ENCODE measurements at places on chromosomes 1 and 21. TPM values are rescaled to one million over a fixed set of nuclear protein-coding genes. Genes with fewer than 3 reads are reported as not detected.

KNCN gene
- total RNA-seq: not detected

KCNH1 gene
- total RNA-seq: 0.54 TPM

TFB2M gene
- 13.3 TPM for total RNA-seq

RAB3B gene
- total RNA-seq: 91.9 TPM

CACHD1 gene
- total RNA-seq: 5.9 TPM

CD1B gene
- not detected for total RNA-seq

GRCh38 chr1:151868486-151868885, 15.0 kb upstream of the THEM5 start:
- H3K27me3 ChIP-seq: peaks cover 11% of the 10 kb centered on the region
- no peaks in the 10 kb centered on the region for H3K36me3 ChIP-seq
- no peak overlapping the region for H3K4me3 ChIP-seq
- peak; percentile 49 for DNase-seq
- no peak overlapping the region for H3K27ac ChIP-seq

GRCh38 chr1:214301526-214301925, 20.6 kb downstream of the SMYD2 start:
- H3K36me3 ChIP-seq: no peaks in the 10 kb centered on the region
- H3K4me1 ChIP-seq: peaks cover 8% of the 10 kb centered on the region
- no peak overlapping the region for H3K27ac ChIP-seq
- no peak for DNase-seq
- no peak overlapping the region for H3K4me3 ChIP-seq

DNA sequence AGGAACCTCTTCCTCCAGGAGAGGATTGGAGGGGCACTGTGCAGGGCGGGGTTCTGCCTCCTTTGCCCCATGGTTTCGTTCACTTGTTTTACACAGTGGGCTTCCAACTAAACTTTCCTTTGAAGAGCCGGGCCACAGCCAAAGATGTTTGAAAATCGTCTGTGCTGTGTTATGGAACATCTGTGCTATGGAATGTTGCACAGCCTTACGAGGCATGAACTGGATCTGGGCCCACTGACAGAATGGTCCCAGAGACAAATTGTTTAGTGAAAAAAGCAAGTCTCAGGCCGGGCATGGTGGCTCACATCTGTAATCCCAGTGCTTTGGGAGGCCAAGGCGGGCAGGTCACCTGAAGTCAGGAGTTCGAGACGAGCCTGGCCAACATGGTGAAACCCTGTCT, 12.6 kb upstream of the MEF2D start:
- H3K27me3 ChIP-seq: no peaks in the 10 kb centered on the region
- no peak overlapping the region for H3K27ac ChIP-seq
- peaks cover 20% of the 10 kb centered on the region for H3K4me1 ChIP-seq
- no peak overlapping the region for H3K4me3 ChIP-seq
- DNase-seq: peak; percentile 53

- H3K36me3 ChIP-seq: peaks cover 9% of the 10 kb centered on the region
- H3K4me3 ChIP-seq: no peak overlapping the region
- H3K27me3 ChIP-seq: no peaks in the 10 kb centered on the region
- no peak overlapping the region for H3K27ac ChIP-seq
- no peaks in the 10 kb centered on the region for H3K4me1 ChIP-seq
These were observed 29.0 kb downstream of the TGFBR3 start for GRCh38 chr1:91856996-91857395.

DNA sequence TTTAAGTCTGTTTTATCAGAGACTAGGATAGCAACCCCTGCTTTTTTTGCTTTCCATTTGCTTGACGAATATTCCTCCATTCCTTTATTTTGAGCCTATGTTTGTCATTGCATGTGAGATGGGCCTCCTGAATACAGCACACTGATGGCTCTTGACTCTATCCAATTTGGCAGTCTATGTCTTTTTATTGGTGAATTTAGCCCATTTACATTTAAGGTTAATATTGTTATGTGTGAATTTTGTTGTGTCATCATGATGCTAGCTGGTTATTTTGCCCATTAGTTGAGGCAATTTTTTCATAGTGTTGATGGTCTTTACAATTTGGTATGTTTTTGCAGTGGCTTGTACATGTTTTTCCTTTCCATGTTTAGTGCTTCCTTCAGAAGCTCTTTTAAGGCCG, 50.7 kb upstream of the PDE4B start:
- no peaks in the 10 kb centered on the region for H3K4me1 ChIP-seq
- no peaks in the 10 kb centered on the region for H3K27me3 ChIP-seq
- no peak overlapping the region for H3K4me3 ChIP-seq
- no peak for DNase-seq
- no peak overlapping the region for H3K27ac ChIP-seq

DNA sequence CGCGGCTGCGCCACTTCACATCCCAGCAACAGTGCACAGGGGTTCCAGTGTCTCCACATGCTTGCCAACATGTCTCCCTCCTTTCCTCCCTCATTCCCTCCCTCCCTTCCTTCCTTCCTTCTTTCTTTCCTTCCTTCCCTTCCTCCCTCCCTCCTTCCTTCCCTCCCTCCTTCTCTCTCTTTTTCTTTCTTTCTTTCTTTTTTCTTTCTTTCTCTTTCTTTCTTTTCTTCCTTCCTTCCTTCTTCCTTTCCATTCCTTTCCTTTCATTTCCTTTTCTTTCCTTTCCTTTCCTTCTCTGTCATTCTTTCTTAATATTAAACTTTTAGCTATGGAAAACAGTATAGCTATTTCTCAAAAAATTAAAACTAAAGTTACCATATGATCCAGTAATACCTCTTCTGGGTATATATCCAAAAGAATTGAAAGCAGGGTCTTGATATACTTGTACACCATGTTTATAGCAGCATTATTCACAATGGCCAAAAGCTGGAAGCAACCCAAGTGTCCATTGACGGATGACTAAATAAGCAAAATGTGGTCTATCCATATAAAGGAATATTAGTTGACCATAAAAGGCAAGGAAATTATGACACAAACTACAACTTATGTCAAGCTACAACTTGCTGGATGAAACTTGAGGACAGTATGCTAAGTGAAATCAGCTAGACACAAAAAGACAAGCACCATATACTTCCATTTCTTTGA, 55.0 kb upstream of the TLR5 start:
- no peak overlapping the region for H3K4me3 ChIP-seq
- DNase-seq: no peak
- no peaks in the 10 kb centered on the region for H3K4me1 ChIP-seq
- no peaks in the 10 kb centered on the region for H3K36me3 ChIP-seq

GRCh38 chr1:111778066-111778465, 22.4 kb downstream of the DDX20 start:
- H3K27me3 ChIP-seq: peaks cover 5% of the 10 kb centered on the region
- H3K36me3 ChIP-seq: no peaks in the 10 kb centered on the region
- H3K27ac ChIP-seq: no peak overlapping the region
- no peak for DNase-seq

DNA sequence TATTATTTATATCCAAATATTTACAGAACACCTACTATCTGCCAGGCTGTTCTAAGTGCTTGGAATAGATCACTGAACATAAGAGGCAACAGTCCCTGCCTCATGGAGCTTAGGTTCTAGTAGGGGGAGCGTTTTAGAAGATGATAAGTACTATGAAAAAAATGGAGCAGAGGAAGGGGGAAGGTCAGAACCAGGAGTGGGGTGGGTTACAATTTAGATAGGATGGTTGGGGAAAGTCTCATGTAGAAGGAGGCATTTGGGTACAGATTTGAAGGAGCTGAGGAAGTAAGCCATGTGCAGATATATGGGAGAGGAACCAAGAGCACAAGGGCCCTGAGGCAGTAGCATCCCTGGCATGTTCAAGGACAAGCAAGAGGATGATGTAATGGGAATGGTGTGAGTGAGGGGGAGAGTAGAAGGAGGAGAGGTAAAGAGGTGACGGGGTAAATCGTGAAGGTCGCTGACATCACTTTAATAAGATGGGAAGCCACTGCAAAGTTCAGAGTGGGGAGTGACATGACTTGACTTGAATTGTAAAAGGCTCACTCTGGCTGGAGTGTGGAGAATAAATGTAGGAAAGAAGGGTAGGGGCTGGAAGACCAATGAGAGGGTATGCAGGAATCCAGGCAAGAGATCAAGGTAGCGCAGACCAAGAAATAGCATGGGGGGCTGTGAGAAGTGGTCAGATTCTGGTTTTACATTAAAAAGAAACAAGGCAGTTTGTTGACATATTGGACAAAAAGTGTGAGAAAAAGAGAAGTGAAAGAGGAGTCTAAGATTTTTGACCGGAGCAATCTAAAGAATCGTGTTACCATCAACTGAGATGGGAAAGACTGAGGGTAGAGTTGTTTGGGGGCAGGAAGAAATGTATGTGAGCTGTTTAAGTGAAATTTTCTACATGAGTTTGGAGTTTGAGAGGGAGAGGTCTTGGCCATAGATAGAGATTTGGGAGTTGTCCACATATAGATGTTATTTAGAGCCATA, 92.6 kb downstream of the LPAR3 start:
- H3K27me3 ChIP-seq: peaks cover 27% of the 10 kb centered on the region
- no peaks in the 10 kb centered on the region for H3K36me3 ChIP-seq
- H3K4me1 ChIP-seq: no peaks in the 10 kb centered on the region
- no peak overlapping the region for H3K4me3 ChIP-seq
- no peak for DNase-seq

GRCh38 chr21:16592381-16592780, 862.6 kb downstream of the USP25 start:
- no peak overlapping the region for H3K27ac ChIP-seq
- H3K36me3 ChIP-seq: no peaks in the 10 kb centered on the region
- H3K27me3 ChIP-seq: no peaks in the 10 kb centered on the region
- H3K4me3 ChIP-seq: no peak overlapping the region
- DNase-seq: no peak
- H3K4me1 ChIP-seq: peaks cover 3% of the 10 kb centered on the region

DNA sequence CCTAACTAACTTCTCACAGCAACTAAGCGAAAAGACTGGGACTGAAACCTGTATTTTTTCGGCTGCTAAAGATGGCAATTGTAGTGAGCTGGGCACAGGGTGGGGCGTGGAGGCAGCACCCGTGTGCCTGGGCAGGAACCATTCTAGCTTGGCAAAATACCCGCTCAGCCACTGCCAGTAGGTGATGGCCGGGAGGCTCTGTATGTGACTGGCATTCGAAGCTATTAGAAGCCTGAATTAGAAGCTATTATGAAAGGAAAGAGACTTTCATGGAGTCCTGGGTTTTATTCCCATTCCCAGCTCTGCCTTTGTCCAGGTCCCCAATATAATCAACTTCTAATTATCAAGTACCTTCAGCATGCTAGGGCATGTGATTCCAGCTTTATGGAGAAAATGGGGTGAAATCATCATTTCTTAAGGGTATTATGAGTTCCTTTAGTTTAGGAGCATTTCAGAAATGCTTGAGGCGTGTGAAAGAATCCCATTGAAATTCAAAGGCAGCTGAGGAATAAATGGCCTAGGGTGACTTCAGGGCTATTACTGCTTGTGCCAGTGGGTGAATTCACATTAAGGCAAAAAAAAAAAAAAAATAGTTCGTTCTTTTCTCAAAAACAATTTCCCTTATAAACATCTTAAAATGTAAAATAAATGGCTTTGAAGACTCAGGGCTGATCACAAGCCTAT, 125.6 kb downstream of the KCNN3 start:
- peaks cover 68% of the 10 kb centered on the region for H3K27me3 ChIP-seq
- H3K4me1 ChIP-seq: no peaks in the 10 kb centered on the region
- H3K27ac ChIP-seq: no peak overlapping the region
- no peaks in the 10 kb centered on the region for H3K36me3 ChIP-seq

All from IMR-90 (cell line).